SK-N-SH treated with all-trans-retinoic acid at 6 μM for 48 hours (cell line): ENCODE measurements at places on chromosomes 4 and X.

- ATAC-seq: no peak
Observed at GRCh38 chr4:9835430-9835829, 54.0 kb downstream of the DRD5 start.

- peak; percentile 43; the same call in 1 of the 3 replicates for ATAC-seq
Observed at GRCh38 chr4:108738003-108738706, 24.7 kb downstream of the ETNPPL start.

GRCh38 chr4:127844601-127845116 is 36.0 kb upstream of the PLK4 start:
- ATAC-seq: no peak

DNA sequence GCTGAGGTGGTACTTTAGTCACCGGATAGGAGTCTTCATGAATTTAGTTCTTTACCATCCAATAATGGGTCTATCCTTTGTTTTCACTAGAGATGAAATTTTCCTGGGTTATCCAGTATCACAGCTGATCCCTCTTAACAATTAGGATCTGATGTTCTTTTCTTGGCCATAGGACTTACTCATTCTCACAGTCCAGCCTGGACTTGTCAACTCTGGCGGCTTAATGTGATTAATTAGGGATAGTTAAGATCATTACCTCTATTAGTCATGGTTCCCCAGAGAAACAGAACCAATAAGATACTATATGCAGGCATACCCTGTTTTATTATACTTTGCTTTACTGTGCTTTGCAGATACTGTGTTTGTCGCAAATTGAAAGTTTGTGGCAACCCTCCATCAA is 272.7 kb upstream of the FAT4 start:
- no peak for ATAC-seq

DNA sequence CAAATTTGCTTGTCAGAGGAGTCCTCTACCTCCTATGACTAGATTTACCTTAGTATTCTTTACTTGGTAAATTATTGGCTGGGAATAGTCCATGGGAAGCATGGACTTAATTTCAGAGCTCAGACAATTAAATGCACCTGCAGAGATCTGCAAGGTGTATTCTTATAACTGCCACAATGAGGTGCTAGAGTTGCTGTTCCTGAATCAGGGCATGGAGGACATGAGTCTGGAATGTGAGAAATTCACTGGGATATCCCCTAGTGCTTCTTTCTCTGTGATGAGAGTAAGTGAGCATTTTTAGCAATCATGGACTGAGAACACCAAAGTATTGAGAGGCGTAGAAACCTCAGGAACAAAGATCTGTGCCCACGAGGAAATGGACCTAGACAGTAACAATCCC is 32.9 kb upstream of the GRID2 start:
- peak; percentile 57; the same call in 2 of the 3 replicates for ATAC-seq

- no peak for ATAC-seq
Observed at GRCh38 chr4:1239950-1240307, 9.0 kb downstream of the CTBP1 start.

DNA sequence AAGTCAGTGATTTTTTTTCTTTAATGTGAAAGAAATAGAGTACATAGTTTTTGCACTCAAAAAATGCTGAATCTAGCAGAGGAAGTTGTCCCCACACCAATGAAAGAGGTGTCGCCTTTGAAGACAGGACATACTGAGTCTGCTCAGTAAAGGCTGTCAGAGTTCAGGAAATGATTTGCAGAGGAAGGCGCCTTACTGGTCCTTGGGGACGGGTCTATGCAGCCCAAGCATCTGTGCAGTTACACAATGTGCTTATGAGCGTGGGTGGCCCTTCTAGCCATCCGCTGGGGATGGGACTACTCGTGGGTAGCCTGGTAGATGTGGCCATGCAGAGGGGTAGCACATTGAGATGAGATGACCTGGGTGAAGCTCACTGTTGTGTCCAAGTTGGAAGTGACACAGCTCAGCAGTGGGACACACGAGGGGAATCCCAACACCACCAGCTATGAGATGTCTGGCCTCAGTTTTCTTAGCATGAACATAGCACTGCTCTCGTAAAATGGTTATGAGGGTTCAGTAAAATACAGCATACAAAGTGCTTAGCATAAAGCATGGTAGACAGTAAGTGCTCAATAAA is 116.5 kb upstream of the RBPJ start:
- ATAC-seq: no peak

DNA sequence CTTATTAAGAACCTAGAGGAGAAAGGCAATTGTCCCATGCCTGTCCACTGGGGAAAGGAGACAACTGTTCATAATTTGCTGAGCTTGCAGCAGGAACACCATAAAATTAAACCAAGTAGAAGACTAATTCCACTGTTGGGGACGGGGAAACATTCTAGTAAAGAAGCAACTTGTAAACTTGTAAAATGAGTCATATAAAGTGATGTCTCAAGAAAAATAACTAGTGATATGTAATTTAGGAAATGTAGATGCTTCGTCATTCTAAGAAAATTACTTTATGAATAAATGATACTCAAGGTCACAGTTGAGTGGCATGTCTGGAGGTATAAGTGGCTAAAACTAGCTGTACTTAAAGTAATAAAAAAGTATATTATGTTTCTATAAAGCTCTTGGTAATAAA is 121.2 kb upstream of the MID1 start:
- ATAC-seq: no peak

- no peak for ATAC-seq
Observed at GRCh38 chr4:128686810-128687209, 122.7 kb upstream of the JADE1 start.

DNA sequence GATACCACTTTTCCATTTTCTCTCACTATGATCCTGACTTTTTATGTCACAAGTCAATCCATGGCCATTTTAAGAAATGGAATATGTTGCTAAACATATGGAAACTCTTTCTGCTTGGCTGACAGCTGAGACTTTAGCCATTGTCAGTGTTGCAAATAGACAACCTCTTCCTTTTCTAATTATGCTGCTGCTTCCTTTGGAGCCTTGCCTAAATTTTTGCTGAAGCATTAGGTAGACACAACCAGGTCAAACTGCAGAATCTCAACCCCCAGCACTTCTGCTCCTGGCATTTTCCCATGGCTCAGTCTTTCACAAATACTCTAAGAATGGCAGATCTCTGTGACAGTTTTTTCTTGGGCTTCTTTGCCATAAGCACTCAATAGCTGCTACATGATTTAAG is 543.3 kb downstream of the GRID2 start:
- no peak for ATAC-seq

DNA sequence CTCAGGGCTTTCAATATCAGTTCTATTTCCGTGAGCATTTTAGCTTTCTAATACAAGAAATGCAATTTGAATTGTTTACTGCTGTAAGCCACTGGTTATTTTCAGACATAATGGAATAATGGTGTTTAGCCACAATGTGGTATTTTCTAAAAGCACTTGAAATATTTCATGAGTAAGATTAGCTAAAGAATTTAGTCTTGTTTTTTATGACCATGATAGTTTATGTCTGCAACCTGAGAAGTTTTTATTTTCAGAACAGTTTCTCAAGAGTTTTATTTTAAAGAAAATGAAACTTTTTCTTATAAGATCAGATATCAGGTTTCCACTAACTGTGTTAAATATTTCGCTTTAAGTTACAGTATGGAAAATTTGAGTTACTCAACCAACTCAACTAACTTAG is 60.2 kb downstream of the SLIT2 start:
- peak; percentile 63 for ATAC-seq

- ATAC-seq: no peak
Observed at GRCh38 chr4:150206954-150207353, 128.7 kb downstream of the DCLK2 start.

DNA sequence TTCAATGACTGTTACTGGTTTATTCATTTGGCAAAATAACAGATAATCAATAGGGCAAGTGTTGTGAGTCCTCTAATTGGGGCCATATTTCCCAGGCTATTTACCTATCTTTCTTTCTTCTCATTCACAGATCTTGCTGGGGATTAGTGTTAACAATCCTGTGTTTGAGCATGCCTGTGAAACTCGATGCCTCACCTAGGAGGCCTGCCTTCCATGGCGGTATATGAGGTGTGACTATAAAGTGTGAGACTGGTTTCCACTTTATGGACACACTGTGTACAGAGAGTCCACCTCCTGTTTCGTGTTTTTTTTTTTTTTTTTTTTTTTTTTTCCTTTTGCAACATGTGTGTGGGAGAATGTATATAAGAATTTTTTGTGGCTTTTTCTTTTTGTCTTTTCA is 199.3 kb downstream of the BMPR1B start:
- ATAC-seq: no peak

DNA sequence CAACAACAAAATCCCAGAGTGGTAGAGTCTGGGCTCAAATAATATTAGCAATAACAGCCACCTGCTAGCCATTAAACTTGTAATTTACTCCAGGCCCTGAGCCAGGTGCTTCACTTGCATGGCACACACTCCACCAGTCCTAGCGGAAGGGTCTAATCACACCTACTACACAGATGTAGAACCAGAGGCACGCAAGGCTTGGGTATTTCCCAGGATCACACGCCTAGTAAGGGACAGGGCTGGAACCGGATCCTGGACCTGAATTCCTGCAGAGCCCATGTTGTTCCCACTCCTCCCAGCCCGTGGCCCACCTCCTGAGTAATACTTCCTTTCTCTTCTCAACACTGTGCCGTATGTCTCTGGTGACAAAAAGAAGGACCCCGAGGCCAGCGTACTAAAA is 5.7 kb downstream of the MAGEA1 start:
- ATAC-seq: no peak
